ENCODE measurements at places on chromosomes 3 and 15.

DNA sequence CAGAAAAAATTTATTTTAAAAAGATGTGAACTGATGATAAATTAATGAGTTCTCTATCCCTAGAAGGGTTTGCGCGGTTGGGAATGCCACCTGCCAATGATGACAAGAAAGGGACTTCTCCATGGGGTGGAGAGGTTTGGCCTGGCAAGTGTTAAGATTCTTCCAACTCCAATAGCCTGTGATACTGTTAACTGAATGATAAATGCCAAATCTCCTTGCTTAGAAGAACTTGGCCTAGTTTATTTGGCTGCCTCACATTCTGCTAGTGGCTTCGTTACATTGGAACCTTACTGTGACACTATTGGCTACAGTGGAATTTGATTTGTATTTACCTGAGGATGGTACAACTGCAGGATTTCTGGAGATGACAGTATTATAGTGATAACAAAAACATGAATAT is 91.7 kb upstream of the CCNL1 start:
- DNase-seq = no peak

DNA sequence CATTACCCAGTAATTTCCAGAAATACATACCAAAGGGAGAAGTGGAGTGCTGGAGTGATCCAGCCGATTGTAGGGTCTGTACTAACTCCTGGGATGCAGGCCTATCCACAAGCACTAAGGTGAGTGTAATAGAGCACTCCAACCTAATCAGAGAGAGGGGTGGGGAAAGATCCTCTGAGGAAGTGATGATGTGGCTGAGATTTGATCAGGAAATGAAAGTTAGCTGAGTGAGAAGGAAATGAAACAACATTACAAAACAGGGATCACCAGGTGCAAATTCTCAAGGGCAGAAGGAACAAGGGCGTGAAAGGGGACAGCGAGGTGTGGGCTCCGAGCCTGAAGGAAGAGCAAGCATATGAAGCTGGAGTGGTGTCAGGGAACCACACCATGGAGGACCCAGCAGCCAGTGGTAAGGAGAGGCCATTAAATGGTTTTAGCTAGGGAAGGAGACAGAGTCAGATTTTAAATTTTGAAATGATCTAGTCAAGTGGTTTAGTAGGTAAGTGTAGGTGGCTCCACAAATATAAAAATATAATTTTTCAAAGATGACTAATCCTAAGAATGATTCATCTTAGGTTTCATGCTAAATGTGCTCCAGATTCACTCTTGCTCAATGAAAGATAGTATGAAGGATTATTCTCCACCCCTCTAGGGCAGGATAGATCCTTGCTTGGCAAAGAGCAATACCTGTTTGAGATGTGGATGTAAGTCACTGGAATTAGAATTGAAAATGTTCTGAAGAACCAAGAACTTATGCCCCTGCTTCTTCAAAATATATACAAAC is 348.7 kb downstream of the TBL1XR1 start:
- no peak for DNase-seq

DNA sequence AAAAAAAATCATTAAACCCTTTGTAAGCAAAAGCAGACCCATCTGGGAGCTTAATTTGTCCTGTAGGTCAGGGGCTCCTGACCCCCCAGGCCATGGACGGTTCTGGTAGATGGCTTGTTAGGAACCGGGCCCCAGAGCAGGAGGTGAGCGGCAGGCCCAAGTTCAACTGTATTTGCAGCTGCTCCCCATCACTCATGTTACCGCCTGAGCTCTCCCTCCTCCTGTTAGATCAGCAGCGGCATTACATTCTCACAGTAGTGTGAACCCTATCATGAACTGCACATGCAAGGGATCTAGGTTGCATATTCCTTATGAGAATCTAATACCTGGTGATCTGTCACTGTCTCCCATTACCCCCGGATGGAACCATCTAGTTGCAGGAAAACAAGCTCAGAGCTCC is 60.7 kb downstream of the FSIP1 start:
- no peak for DNase-seq

DNA sequence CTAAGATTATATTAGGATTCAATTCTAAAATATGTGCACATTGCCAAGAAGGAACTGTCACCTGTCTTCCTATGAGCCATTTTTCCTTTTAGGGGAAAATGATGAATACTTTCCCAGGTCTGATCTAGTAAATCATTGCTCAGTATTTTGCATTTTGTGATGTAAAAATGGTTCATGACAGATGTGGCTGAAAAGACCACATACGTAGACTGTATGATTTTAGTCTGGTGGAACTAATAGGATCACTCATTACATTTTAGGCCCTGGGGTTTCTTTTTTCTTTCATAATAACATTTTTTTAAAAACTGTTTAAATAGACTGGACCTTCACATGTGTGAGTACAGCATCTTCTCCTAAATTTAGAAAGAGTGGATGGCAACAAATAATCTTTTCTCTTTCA is 201.7 kb upstream of the MLF1 start:
- no peak for DNase-seq

GRCh38 chr15:47773143-47773542 is 55.8 kb downstream of the SEMA6D start:
- no peak for DNase-seq

- no peak for DNase-seq
Observed at GRCh38 chr15:43370310-43370974, 401 bp downstream of the ZSCAN29 start.

- DNase-seq = no peak
Observed at GRCh38 chr3:10581251-10581650, 75.9 kb upstream of the ATP2B2 start.

GRCh38 chr3:81470524-81471278 is 290.7 kb downstream of the GBE1 start:
- DNase-seq = no peak

- DNase-seq = no peak
Observed at GRCh38 chr15:28456476-28457395, 76.0 kb downstream of the GOLGA8G start.

GRCh38 chr3:133733226-133733625 is 13.0 kb upstream of the TF start:
- no peak for DNase-seq

All from CMK (cell line).